ENCODE measurements at places on chromosomes 7 and 10. TPM values are rescaled to one million over a fixed set of nuclear protein-coding genes. Genes with fewer than 3 reads are reported as not detected.
A peak's percentile ranks its signal among the peaks of the same experiment; 100 is the strongest.

GRCh38 chr7:33781796-33782195 lies 123.5 kb upstream of the BMPER start:
- H3K4me1 ChIP-seq, result peaks cover 9% of the 10 kb centered on the region
- peaks cover 5% of the 10 kb centered on the region for H3K27me3 ChIP-seq
- no peak for DNase-seq
- H3K27ac ChIP-seq, result no peak overlapping the region
- peaks cover 6% of the 10 kb centered on the region for H3K36me3 ChIP-seq
- H3K4me3 ChIP-seq, result no peak overlapping the region

DNA sequence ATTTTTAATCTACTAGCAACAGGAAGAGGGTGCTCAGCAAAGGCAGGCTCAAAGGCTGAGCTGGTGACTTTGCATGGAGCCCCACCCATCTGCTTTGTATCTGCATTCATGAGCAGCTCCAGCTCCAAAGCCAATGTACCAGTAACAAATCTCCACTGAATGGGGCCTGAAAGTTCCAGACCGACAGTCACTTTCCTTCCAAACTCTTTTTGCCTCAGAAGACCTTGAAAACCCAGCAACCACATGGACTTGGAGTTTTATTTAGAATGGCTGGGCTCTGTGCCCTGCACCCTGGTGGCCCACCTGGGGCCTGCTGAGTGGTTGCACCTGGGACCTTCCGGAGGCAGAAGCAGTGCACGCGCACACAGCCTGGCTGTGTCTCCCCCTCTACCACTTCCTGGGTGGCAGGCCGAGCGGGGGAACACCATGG lies 195.0 kb upstream of the PLXNA4 start:
- H3K36me3 ChIP-seq, result no peaks in the 10 kb centered on the region
- H3K4me3 ChIP-seq, result no peak overlapping the region
- no peak overlapping the region for H3K27ac ChIP-seq
- peaks cover 5% of the 10 kb centered on the region for H3K27me3 ChIP-seq
- no peaks in the 10 kb centered on the region for H3K4me1 ChIP-seq
- DNase-seq, result no peak

DNA sequence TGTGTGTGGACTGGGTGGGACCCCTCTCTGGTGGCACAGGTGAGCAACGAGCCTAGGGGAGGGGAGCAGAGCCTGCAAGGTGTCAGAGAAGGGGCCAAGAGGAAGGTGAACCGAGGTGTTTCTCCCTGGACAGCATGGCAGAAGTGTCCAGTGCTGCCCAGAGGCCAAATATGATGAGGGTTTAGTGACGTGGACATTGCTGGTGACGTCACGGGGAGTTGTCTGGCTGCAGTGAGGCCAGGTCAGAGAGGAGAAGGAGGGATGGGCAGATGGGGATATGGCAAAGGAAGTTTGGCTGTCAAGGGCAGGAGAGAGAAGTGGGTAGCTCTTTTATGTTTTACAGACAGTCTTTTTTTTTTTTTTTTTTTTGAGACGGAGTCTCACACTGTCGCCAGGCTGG lies 2.6 kb upstream of the ZNF853 start:
- H3K36me3 ChIP-seq, result peaks cover 4% of the 10 kb centered on the region
- H3K27me3 ChIP-seq, result peaks cover 14% of the 10 kb centered on the region
- H3K4me1 ChIP-seq, result peaks cover 10% of the 10 kb centered on the region
- H3K27ac ChIP-seq, result no peak overlapping the region
- H3K4me3 ChIP-seq, result peak overlapping the region; percentile 54
- DNase-seq, result no peak

Gene CREM
- total RNA-seq, result 42.8 TPM

Gene AASS
- 41.9 TPM for total RNA-seq

Gene OR2A42
- total RNA-seq, result 0.08 TPM

DNA sequence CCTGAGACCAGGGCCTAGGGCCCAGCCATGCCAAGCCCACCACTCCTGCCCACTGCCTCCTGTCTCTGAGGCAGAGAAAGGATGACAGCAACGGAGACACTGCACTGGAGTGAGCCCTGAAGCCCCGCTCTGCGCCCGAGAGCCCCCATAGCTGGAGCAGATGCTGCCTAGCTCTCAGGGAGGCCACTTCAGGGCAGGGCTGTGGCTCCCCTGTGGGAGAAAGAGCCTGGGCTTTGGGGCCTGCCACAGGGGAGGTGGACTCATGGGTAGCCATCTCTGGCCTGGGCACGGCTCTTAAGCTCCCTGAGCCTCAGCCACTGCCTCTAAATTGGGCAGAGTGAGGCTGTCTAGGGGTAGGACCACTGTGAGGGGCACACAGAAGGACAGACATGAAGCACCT lies 214.2 kb downstream of the GRID1 start:
- no peak overlapping the region for H3K4me3 ChIP-seq
- H3K36me3 ChIP-seq, result no peaks in the 10 kb centered on the region
- H3K27me3 ChIP-seq, result peaks cover 8% of the 10 kb centered on the region
- no peak for DNase-seq
- H3K27ac ChIP-seq, result no peak overlapping the region
- H3K4me1 ChIP-seq, result peaks cover 33% of the 10 kb centered on the region

Gene FAM25G
- not detected for total RNA-seq

- H3K27ac ChIP-seq, result no peak overlapping the region
- H3K4me3 ChIP-seq, result no peak overlapping the region
- no peak for DNase-seq
- H3K4me1 ChIP-seq, result no peaks in the 10 kb centered on the region
These were observed 54.2 kb upstream of the CDCA7L start for GRCh38 chr7:21999896-22000295.

DNA sequence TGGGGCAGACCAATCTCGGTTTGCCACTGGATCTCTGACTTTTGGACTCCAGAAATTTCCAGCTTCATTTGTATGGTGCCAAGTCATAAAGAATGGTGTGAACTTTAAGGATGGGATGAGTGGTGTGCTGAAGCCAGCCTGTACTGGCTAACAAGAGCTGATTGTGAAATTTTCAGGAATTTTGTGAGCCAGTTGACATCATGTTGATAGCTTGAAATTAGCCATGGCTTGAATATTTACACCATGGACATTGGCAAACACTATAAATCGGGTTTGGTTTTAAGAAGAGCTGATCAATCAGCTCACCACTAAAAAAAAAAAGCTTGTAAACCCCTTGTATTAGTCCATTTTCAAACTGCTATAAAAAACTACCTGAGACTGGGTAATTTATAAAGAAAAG lies 14.1 kb upstream of the MYH16 start:
- H3K4me1 ChIP-seq, result no peaks in the 10 kb centered on the region
- no peaks in the 10 kb centered on the region for H3K36me3 ChIP-seq
- peaks cover 11% of the 10 kb centered on the region for H3K27me3 ChIP-seq
- H3K27ac ChIP-seq, result no peak overlapping the region

- H3K4me3 ChIP-seq, result no peak overlapping the region
- no peaks in the 10 kb centered on the region for H3K4me1 ChIP-seq
- no peaks in the 10 kb centered on the region for H3K36me3 ChIP-seq
These were observed 22.0 kb upstream of the BEND7 start for GRCh38 chr10:13550802-13551201.

- no peaks in the 10 kb centered on the region for H3K36me3 ChIP-seq
- no peak for DNase-seq
These were observed 37.0 kb downstream of the GSDME start for GRCh38 chr7:24720283-24720682.

DNA sequence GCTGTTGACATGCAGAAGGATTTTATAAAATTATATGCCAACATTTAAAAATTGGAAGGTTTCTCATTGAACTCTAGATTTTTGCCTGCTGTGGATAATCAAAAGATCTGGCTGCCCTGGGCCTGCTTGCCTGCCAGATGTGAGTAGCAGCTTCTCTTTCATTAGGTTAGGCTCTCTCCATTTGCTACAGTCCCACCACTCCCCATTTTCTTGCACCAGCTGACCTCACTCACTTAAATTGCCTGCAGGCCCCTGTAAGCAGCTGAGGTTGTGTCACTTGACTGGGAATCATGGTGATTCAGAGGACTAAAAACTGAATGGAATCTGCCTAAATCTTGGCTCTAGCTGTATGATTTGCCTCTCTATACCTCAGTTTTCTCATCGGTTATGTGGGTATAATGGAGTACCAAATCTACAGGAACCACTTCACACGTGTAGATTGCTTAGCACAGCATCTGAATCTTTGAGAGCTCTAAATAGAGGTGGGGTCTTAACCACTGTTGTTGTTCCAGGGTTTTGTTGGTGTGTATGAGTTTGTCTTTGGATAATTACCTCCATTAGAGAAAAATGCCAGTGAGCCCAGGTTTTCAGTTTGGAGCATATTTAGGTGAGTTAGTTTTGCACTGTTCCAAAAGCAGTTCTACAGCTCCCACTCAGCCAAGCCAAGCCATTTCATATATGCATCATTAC lies 18.6 kb upstream of the RAPGEF5 start:
- H3K36me3 ChIP-seq, result no peaks in the 10 kb centered on the region
- H3K27ac ChIP-seq, result no peak overlapping the region
- no peak overlapping the region for H3K4me3 ChIP-seq
- H3K4me1 ChIP-seq, result peaks cover 20% of the 10 kb centered on the region
- H3K27me3 ChIP-seq, result no peaks in the 10 kb centered on the region

- no peaks in the 10 kb centered on the region for H3K4me1 ChIP-seq
- H3K36me3 ChIP-seq, result peaks cover 9% of the 10 kb centered on the region
- no peak overlapping the region for H3K27ac ChIP-seq
- DNase-seq, result no peak
- peaks cover 6% of the 10 kb centered on the region for H3K27me3 ChIP-seq
These were observed 388.9 kb downstream of the PLXNA4 start for GRCh38 chr7:132187391-132187790.

Gene C10orf67
- not detected for total RNA-seq

GRCh38 chr7:51324206-51324898 lies 7.7 kb upstream of the COBL start:
- no peak overlapping the region for H3K27ac ChIP-seq
- H3K4me1 ChIP-seq, result no peaks in the 10 kb centered on the region
- H3K4me3 ChIP-seq, result no peak overlapping the region
- no peak for DNase-seq
- H3K36me3 ChIP-seq, result no peaks in the 10 kb centered on the region

DNA sequence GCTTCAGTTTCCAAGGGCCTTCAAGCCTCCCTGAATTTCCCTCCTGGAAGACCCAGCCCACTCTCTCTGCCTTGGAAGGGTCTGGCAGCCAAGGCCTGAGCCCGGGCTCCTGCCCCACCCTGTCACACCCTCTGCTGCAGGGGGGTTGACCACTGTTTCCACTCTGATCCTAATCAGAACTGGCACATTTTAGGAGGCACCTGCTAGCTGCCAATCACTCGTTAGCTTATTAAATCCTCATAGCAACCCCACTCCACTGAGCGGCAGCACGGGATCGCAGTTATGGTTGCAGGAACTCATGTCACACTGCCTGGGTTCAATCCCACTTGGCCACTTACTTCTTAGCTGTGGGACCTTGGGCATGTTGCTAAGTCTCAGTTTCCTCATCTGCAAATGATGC lies 12.9 kb downstream of the HSPB1 start:
- H3K4me3 ChIP-seq, result no peak overlapping the region
- H3K36me3 ChIP-seq, result peaks cover 3% of the 10 kb centered on the region
- H3K27me3 ChIP-seq, result peaks cover 3% of the 10 kb centered on the region
- no peak for DNase-seq
- H3K4me1 ChIP-seq, result peaks cover 25% of the 10 kb centered on the region
- H3K27ac ChIP-seq, result no peak overlapping the region

Gene SFTPD
- total RNA-seq, result 0.31 TPM

Gene MYOZ1
- 4.0 TPM for total RNA-seq

GRCh38 chr10:28125701-28126100 lies 126.8 kb upstream of the ODAD2 start:
- no peaks in the 10 kb centered on the region for H3K27me3 ChIP-seq
- H3K27ac ChIP-seq, result no peak overlapping the region
- peaks cover 3% of the 10 kb centered on the region for H3K4me1 ChIP-seq
- H3K4me3 ChIP-seq, result no peak overlapping the region
- DNase-seq, result no peak
- peaks cover 12% of the 10 kb centered on the region for H3K36me3 ChIP-seq

- no peaks in the 10 kb centered on the region for H3K36me3 ChIP-seq
- no peaks in the 10 kb centered on the region for H3K4me1 ChIP-seq
- no peak overlapping the region for H3K27ac ChIP-seq
- no peaks in the 10 kb centered on the region for H3K27me3 ChIP-seq
These were observed 177.3 kb upstream of the PHYHIPL start for GRCh38 chr10:58998924-58999713.
